Cerebellar nuclear complex (tissue), 1 donor: ENCODE measurements at places on chromosomes 6 and 20.

GRCh38 chr6:56911847-56912246 lies 43.1 kb upstream of the BEND6 start:
- no peak for DNase-seq

DNA sequence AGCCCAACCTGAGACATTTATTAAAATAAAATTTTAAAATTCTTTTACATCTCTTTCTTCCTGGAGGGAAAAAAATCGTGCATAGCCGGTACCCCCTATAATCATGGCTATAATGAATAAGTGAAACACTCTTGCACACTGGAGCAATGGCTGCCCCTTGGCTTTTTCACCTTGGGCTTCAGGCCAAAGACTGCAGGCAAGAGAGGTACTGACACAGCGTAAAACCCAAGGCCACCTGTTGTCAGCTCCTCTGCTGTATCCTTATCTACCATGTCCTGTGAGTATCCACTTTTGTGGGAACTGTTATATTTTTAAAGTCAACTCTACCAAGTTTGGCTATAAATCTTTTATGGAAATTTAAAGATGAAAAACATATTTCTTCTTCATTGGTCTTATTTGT lies 23.0 kb upstream of the LY86 start:
- DNase-seq: no peak

DNA sequence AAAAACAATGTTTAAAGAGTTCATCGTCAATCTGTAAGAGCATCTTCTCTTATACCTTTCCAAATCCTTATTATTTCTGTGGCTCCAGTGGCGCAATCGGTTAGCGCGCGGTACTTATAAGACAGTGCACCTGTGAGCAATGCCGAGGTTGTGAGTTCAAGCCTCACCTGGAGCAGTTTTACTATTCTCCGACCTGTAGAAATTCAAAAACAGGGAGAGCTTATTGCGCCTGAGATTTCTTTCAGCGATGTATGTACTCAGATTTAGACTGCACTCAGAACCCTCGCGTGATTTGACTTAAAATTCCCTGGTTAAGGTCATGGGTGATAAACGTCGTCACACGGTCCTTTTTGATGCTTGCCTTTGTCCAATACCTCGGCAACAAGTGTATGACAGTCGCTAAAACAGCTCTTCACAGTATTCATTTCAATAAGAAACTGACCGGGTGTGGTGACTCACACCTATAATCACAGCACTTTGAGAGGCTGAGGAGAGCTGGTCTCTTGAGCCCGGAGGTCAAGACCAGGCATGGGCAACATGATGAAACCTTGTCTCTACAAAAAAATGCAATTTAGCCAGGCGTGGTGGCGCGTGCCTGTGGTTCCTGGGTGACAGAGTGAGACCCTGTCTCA lies 11.9 kb downstream of the GPX5 start:
- DNase-seq: no peak

DNA sequence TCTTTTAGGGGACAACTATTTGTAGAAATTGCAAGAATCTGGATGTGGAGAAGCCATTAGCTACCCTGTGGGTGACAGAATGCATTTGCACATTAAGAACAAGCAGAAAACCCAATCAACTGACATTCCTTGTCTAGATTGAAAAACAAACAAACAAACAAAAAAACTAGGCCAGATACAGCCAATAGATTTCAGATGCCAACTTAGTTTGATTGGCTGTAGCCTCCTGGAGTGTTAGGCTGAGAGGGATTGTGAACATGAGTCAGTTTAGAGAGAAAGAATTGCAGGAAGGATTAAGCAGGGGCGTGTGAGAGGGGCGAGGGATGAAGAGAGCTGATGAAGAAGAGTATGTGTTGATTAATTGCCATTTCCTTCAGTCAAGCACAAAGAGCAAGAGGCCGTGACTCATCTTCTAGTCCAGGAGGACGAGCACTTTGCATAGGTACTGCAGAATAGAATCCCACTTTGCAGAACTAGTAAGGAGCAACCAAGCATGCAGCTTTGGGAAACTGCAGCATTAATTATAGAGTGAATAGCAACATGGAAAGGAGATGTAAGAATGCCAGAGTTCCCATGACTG lies 188.0 kb upstream of the RAB32 start:
- no peak for DNase-seq

DNA sequence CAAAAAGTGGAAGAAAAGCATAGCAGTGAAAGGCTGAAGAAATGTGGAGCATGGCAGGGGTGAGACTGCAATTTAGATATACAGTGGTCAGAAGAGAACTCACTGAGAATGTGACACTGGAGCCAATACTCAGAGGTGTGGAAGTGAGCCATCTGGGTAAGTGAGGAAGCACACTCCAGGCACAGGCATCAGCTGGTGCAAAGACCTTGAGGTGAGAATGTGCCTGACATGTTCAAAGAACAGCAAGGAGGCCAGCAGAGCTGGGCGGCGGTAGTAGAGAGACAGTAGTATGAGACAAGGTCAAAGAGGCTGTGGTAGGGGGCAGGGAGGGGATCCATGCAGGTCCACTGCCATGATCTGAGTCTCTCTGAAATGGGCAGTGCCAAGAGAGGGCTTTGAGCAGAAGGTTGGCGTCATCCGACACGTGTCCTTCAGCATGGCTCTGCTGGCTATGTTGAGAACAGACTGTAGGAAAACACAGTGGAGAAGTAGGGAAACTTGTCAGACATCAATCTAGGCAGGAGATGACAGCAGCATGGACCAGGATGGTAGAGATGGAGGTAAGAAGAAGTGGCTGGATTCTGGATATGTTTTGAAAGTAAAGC lies 84.4 kb downstream of the PLCG1 start:
- DNase-seq: no peak

DNA sequence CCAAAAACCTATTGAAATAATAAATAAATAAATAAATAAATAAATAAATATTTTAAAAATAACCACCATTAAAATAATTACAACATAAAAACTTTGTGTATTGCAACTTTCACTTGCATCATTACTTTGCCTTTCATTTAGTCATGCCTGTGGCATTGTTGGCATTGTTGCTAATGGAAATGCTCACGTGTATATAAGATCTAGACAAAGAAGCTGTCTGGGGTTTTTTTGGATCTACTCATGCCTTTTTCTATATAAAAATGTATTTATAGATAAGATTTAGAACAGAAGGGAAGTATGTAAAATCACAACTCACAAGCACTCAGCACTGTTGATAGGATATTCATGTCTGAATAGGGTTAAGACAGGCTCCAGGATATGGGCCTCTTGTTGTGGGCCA lies 27.9 kb downstream of the GFRA4 start:
- no peak for DNase-seq
